ENCODE measurements at places on chromosomes 5 and 9. TPM values are rescaled to one million over a fixed set of nuclear protein-coding genes. Genes with fewer than 3 reads are reported as not detected.

Gene S1PR3
- 193 TPM for total RNA-seq

Gene OGN
- total RNA-seq, result 28.0 TPM

Gene RLN2
- not detected for total RNA-seq

Gene BTNL8
- total RNA-seq, result 1.1 TPM

Gene ADAMTS6
- 25.2 TPM for total RNA-seq

Gene CNTNAP3
- 65.1 TPM for total RNA-seq

Gene SHOC1
- not detected for total RNA-seq

All from gastroesophageal sphincter (tissue), 4 donors.